ENCODE measurements at places on chromosomes 6 and 20. TPM values are rescaled to one million over a fixed set of nuclear protein-coding genes. Genes with fewer than 3 reads are reported as not detected.

GRCh38 chr20:62304331-62305148 is 1.7 kb downstream of the ADRM1 start:
- DNase-seq, result no peak

DNA sequence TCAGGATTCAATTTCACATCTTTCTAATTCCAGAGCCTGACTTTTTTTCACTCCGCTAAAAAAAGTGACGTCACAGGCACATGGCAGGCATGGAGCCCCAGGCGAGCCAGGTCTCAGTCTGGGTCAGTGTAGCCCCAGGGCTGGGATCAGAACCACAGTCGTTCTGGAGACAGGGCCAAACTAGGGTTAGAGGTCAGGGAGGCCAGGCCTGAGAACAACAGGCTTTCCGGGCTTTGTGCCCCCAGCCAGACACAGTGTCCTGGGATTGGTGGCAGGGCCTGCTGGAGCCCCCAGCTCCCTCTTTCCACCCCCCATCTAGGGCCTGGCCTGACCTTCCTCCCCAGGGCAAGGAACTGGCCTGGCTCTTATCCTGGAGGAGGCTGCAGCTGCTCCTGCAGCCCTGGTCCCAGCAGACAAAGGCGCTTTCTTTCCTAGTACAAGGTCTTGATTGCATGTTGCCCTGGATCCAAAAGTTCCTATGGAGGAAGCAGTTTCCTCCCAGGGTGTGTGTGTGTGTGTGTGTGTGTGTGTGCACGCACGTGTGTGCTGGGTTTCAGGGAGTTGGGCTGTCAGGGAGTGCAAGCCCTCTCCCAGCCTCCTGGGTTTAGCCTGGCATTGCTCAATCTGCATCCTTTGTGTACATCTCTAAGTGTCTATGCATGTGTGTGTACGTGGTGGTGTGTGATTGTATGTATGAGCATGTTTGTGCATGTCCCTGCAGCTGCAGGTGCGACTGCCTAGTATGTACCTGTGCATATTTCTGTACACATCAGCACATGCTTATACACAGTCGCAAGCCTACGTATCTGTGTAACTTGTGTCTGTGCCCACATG is 26.5 kb upstream of the EMILIN3 start:
- no peak for DNase-seq

- DNase-seq, result peak; percentile 67
Measured at GRCh38 chr20:1320902-1321653, 7.9 kb downstream of the SDCBP2 start.

GRCh38 chr6:154754152-154754551 is 20.9 kb downstream of the SCAF8 start:
- DNase-seq, result no peak

DNA sequence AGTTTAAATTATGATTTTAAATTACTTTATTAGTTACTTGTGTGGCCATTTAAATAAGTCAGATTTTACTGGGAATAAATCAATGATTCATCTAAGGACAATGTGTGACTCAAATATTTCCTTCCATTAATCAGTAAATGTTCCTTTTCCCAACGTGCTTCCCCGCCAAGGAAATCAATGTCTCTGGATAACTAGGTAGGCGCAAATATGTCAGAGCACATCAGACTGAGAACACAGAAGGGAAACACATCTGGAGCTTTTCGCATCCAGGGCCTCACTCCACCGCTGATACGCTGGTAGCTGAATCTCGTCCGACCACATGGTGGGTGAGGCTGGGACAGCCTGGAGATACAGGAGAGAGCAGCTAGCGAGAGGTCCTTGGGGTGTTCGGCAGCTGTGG is 56.4 kb upstream of the RPS6KA2 start:
- no peak for DNase-seq

DNA sequence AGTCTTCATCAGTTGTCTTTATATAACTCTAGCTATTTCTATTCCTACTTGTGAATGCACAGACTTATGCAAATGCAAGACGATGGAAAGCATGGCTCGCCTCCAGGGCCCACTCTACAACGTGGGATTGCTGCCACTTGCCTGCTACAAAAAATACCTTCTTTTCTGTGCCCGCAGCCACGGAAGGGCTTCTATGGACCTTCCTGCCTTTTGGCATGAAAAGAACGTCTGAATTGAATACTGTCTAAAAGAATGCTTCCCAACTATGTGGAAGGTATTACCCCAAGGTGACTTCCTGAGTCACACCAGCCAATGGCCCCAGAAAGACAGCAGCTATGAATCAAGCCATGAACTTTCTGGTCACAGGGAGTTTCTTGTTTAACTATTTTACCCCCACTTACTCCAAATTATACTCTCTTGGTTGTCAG is 261.2 kb downstream of the HIVEP2 start:
- no peak for DNase-seq

GRCh38 chr6:144305567-144305966 is 20.4 kb downstream of the UTRN start:
- DNase-seq, result no peak

GRCh38 chr6:124470803-124471202 is 491.4 kb upstream of the RNF217 start:
- no peak for DNase-seq

- DNase-seq, result no peak
Measured at GRCh38 chr6:53045891-53046673, 19.1 kb upstream of the FBXO9 start.

DNA sequence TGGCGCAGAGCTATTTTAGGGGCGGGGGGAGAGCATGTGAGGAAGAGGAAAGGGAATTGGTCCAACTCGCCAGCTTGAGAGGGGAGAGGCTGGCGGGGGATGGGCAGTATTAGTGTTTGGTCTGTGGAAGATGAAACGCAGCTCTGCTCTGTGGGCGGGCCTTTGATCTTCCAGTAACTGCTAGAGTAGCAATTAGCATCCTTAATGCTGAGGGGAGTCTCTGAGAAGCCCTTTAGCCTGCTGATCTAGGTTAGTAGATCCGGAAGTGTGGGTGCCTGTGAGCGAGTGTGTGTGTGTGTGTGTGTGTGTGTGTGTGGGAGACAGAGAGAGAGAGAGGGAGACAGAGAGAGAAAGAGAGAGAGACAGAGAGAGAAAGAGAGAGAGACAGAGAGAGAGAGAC is 117.2 kb upstream of the BACH2 start:
- DNase-seq, result no peak

DNA sequence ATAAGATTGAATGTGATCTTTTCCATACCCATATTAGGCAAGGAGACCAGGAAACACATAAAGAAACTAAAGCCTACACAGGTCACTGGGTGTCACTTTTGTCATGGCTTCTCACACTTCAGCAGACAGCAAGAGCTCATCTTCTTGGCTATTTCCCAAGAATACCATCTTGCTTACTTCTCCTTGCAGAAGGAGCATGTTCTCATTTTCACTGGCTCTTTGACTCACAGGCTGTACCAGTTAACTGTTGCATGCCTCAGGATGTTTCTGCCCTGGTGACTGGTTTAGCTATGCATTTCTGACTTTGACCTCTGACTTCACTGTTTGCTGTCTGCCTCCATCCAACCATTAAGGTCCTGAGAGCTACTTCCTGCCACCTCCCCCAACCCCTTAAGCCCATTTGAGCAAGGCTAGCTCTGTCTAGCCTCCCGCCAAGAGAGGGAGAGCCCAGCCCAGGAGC is 40.3 kb upstream of the OGFRL1 start:
- no peak for DNase-seq

The HDAC2 gene
- total RNA-seq, result 57.1 TPM

The TSPYL4 gene
- total RNA-seq, result 15.7 TPM

The ACSS2 gene
- total RNA-seq, result 87.4 TPM

The DXO gene
- 20.5 TPM for total RNA-seq

The C6orf118 gene
- total RNA-seq, result not detected

The TRIM10 gene
- total RNA-seq, result 0.12 TPM

All from aorta (tissue), 5 donors.